ENCODE measurements at places on chromosomes 11 and 22.

DNA sequence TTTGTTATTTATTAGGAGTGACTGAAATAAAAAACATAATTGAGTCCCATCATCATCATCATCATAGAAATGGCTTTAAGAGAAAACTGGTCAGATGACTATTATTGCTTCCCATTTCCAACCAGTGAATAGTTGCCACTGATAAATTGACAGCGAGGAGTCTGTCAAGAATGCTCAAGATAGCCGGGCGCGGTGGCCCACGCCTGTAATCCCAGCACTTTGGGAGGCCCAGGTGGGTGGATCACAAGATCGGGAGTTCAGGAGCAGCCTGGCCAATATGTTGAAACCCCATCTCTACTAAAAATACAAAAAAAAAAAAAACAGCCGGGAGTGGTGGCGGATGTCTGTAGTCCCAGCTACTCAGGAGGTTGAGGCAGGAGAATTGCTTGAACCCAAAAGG, 1.9 kb downstream of the WBP2NL start:
- DNase-seq = no peak

DNA sequence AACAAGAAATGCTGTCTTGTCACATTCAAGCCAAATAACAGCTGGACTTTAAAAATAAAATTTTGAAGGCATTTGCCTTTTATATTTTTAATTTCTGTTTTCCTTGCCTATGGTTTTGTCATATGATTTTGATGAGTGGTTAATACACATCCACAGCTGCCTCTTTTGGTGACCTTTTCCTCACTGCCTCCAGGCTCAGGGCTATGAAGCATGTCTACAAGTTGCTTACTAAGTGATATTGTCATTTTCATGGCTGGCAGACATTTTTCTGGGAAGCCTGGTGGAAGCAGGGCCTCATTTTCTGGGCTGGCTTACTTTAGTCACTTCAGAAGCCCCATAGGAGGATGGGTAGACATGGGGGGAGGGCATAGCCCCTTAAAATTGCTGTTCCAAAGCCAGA, 344.9 kb downstream of the SOX6 start:
- DNase-seq = no peak

- DNase-seq = no peak
These were observed 100.1 kb downstream of the KCNQ1OT1 start for GRCh38 chr11:2599561-2600189.

DNA sequence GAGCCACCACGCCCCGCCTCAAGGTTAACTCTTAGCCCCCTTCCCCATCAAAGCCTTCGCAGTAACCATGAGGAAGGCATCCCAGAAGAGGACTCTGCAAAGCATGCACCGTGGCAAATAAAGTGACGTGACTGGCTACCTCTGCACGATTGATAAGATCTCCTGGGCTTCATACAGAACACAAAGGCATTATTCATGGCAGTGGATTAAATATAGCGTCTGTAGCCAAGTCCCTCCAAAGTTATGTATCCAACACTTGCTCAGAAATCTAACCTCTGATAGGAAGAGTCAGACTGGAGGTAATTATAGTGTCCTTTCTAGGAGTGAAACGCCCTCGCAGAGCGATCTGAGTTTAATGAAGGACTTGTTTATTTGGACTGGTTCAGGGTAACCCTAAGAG, 22.4 kb downstream of the CPT1A start:
- no peak for DNase-seq

GRCh38 chr11:408154-409007, 6.4 kb downstream of the SIGIRR start:
- no peak for DNase-seq

GRCh38 chr22:31603081-31603525, 58.9 kb downstream of the PISD start:
- no peak for DNase-seq

DNA sequence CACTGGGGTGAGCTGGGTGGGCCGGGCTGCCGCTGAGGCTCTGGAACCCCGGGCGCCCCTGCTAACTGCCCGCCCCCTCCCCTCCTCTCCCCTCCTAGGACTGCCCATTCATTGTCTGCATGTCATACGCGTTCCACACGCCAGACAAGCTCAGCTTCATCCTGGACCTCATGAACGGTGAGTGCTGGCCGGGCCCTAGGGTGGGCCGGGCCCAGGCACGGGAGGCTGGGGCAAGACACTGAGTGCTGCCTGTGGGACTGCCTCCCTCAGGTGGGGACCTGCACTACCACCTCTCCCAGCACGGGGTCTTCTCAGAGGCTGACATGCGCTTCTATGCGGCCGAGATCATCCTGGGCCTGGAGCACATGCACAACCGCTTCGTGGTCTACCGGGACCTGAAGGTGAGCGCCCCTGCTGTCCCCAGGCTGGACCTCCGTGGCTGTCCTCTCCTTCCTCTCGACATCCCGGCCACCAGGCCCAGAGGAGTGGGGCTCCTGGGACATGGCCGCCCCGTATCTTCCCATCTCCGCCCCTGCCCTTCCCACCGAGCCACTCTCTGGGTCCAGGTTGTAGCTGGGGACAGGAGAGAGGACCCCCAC, 7.5 kb upstream of the ANKRD13D start:
- no peak for DNase-seq

DNA sequence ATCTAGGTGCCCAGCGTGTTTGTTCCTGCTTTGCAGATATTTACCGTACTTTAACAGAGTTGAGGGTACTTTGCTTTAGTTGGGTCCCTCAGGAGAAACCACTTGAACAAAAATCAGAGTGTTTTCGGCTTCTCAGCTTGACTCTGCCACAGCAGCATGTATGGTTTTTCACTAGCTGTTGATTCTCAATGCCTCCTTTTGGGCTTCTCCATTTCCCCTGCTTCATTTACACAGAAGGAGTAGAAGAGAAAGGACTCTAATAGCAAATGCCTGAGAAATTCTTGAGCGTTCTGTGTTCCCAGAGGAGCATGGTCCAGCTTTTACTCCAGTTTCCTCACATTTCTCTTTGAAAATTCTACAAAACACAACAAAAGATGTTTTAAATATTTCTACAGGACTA, 252.1 kb upstream of the CCDC179 start:
- DNase-seq = no peak

DNA sequence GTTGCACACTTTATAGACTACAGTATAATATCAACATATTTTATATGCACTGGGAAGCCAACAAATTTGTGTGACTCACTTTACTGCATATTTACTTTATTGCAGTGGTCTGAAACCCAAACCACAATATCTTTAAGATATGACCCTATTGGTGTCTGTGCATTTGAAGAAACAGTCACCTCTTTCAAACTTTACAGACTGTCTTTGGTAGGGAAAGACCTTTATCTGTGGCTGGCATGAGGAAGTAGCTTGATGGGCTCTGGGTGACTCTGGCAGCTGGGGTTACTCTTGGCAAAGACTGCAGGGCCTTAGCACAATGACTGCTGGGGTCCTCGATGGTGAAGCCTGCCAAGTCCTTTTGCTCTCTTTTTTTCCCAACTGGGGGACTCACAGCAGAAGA, 21.3 kb upstream of the ABTB2 start:
- no peak for DNase-seq

GRCh38 chr11:8156877-8157276, 11.9 kb downstream of the RIC3 start:
- no peak for DNase-seq

DNA sequence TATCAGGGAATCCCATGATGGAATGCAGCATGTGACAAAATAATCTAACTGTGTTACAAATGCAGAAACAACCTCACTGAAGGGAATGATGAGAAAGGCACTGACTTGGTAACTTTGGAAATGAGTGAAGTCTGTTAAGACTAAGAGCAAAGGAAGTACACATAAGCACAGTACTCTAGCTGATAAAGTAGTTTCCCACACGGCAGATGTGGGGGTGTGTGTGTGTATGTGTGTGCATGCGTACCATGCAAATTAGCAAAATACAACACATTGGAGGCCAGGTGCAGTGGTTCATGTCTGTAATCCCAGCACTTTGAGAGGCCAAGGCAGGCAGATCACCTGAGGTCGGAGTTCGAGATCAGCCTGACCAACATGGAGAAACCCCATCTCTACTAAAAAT, 16.6 kb upstream of the NLRP6 start:
- DNase-seq = no peak
